ENCODE measurements at places on chromosomes 4 and X. TPM values are rescaled to one million over a fixed set of nuclear protein-coding genes. Genes with fewer than 3 reads are reported as not detected.

SPANXN3 gene
- not detected for total RNA-seq

GDPD2 gene
- total RNA-seq: not detected

TDO2 gene
- 0.11 TPM for total RNA-seq

STATH gene
- not detected for total RNA-seq

BGN gene
- 27.9 TPM for total RNA-seq

SSX3 gene
- total RNA-seq: not detected

ARHGEF9 gene
- 14.6 TPM for total RNA-seq

PNMA3 gene
- total RNA-seq: 0.12 TPM

MYL5 gene
- 9.1 TPM for total RNA-seq

GPR101 gene
- not detected for total RNA-seq

IGFBP7 gene
- total RNA-seq: 336 TPM

CENPI gene
- 18.1 TPM for total RNA-seq

H2BW2 gene
- total RNA-seq: not detected

EBP gene
- 167 TPM for total RNA-seq

JCHAIN gene
- 1.2 TPM for total RNA-seq

EFNB1 gene
- total RNA-seq: 25.0 TPM

TBC1D19 gene
- 95.6 TPM for total RNA-seq

C1QTNF7 gene
- total RNA-seq: 0.12 TPM

SUPT20HL2 gene
- total RNA-seq: 0.22 TPM
